ENCODE measurements at places on chromosomes 12 and 14.
A peak's percentile ranks its signal among the peaks of the same experiment; 100 is the strongest.

GRCh38 chr12:67086116-67086515, 183.0 kb upstream of the CAND1 start:
- DNase-seq = no peak

GRCh38 chr14:99150236-99150635, 121.8 kb downstream of the BCL11B start:
- DNase-seq = no peak

- DNase-seq = no peak
Observed at GRCh38 chr12:52144512-52145227, 47.1 kb downstream of the KRT80 start.

- DNase-seq = no peak
Observed at GRCh38 chr12:116884871-116885270, 3.6 kb upstream of the HRK start.

DNA sequence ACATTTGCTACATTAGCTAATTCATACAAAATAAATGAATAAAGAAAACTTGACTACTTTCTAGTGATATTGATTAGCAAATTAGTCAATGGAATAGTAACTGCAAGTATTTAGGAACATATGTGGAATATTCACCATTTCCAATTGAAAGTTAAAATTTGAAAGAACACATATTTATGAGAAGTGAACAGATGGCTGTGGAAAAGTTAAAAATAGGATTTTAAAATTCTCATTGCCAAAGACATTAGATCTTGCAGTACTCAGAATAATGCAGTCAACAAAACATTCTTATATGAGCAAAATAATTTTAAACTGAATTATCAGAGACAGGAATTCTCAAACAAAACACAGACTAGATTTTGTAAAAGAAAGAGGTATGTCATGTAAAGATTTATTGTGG, 613.9 kb upstream of the NOVA1 start:
- no peak for DNase-seq

DNA sequence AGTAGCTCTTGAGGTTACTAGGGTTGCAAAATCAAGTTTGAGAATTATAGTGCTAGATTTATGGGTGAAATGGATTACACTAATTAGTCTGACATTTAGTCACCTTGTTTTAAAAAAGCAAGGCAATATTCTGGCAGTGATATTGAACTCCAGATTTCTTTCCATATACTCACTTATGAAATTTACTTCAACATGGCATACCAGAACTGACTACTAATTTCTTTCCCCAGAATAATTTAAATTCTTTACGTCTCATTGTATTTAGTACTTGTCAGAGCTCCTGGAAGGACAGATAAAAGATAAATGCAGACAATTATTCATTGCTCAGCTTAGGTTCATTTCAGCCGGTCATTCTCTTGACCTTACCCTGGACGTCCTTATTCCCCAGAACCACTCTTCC, 24.3 kb downstream of the EMP1 start:
- no peak for DNase-seq

DNA sequence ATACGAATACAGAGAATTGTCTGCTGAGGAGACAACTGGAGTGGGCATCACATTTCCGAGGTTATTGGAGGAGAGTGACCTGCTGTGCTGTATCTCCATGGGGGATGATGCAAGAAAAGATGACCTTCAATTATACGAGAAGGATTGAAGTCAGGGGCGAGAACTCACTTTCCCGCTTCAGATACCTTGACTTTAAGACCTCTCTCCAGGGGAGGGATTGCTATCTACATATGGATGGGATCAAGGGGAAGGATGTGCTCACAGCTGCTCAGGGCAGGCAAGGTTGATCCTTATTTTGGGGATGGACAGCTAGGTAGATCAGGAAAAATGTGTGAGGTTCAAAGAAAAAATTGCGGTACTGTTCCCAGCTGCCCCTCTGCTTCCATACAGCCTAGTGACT, 24.4 kb downstream of the NEUROD4 start:
- DNase-seq = no peak

GRCh38 chr14:55448141-55448614, 7.8 kb upstream of the TBPL2 start:
- no peak for DNase-seq

DNA sequence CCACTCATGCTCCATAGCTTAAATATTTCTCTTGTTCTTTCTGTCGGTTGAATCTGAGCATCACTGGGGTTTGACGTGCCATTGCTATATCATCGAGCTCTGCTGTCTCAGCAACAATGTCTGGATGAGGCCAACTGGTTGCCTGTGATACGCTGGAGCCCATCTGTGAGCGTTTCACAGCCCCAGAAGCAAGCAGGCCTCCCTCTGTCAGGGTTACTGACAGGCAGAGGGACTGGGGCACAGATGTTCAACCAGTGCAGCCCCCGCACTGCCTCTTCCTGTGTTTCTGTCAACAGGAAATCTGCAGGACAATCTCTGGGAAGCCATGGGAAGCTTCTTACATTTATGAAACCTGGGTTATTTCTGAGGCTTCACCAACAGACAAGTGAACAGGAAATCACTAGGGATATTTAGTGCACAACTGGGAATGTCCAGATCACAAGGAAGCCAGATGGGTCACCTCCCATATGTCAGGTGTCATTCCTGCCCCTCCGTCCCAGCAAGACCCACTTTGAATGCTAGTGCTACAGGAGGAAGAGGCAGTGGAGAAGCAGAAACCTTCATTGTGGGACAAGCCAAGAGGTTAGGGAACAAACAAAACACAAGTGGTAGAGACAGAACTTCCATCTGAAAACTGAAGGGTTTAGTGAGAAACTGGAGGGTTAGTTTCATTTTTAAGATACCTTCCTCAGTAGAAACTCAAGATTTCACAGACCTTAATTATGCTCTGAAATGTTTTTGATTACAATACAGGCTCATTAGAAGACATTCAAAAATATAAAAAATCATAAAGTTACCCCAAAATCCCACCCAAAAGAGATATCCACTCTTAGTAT, 24.1 kb downstream of the DMAC2L start:
- no peak for DNase-seq

GRCh38 chr14:81269100-81269978, 48.6 kb upstream of the GTF2A1 start:
- DNase-seq = no peak

GRCh38 chr12:68766646-68767045, 20.7 kb downstream of the SLC35E3 start:
- no peak for DNase-seq

GRCh38 chr12:77025782-77026314, 39.5 kb downstream of the E2F7 start:
- DNase-seq = no peak

DNA sequence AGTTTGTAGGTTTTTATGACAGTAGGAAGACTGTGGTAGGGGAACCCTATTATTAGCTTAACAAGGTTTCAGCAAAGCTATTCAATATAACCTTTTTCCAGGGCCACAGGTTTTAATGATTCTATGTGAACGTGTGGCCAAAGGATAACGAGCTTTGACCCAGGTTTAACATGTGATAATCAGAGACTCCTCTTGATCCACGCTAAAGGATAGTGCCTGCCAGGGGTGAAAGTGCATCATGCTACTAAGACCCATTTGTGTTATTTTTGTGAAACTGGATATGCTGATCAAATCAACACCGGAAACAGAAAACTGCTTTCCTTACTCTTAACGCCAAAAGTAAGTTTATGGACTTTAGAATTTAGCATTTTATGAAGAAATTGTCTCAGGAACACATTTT, 909 bp upstream of the TAOK3 start:
- DNase-seq = no peak

- no peak for DNase-seq
Observed at GRCh38 chr12:67811437-67812361, 163.2 kb downstream of the DYRK2 start.

- DNase-seq = no peak
Observed at GRCh38 chr14:48568688-48569087, 893.3 kb upstream of the MDGA2 start.

DNA sequence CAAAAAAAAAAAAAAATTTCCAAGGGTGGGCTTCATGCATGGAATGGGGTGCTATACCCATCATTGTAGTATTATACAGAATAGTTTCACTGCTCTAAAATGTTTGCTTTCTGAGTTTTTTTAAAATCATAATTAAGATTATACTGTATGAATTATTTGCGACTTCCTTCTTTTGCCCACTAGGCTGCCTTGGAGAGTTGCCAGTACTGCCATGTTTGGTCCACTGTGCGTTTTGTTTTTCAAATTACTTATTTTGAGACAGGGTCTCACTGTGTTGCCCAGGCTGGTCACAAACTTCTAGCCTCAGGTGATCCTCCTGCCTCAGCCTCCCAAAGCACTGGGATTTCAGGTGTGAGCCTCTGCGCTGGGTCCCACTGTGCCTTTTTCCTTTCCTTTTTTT, 19.9 kb downstream of the PLBD2 start:
- no peak for DNase-seq

DNA sequence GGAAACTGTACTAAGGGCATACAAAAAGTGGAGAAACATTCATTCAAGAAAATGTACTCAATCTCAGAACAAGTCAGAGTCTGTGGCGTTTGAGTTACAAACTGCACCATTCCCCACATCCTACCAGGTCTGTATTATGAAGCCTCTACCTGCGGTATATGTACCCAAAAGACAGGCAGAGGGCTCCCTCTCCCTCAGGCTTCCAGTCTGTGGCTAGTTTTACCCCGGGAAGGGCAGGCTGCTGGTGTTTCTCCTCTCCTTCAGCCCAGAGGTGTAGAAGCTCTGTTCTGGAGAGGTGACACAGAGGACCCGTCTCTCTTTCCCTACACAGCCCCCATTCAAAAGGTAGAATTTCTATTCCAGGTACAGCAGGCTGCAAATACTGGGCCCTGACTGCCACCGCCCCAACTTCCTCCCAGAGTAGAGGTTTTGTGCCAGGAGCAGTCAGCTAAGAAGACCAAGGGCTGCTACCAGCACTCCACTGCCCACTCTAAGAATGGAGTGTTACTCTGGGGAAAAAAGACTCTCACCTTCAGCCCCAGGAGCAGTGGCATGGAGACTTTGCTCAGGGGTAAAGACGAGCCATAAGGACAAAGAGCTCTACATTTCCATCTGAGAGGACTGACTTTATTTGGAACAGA, 39.4 kb downstream of the PARP11 start:
- DNase-seq = no peak

DNA sequence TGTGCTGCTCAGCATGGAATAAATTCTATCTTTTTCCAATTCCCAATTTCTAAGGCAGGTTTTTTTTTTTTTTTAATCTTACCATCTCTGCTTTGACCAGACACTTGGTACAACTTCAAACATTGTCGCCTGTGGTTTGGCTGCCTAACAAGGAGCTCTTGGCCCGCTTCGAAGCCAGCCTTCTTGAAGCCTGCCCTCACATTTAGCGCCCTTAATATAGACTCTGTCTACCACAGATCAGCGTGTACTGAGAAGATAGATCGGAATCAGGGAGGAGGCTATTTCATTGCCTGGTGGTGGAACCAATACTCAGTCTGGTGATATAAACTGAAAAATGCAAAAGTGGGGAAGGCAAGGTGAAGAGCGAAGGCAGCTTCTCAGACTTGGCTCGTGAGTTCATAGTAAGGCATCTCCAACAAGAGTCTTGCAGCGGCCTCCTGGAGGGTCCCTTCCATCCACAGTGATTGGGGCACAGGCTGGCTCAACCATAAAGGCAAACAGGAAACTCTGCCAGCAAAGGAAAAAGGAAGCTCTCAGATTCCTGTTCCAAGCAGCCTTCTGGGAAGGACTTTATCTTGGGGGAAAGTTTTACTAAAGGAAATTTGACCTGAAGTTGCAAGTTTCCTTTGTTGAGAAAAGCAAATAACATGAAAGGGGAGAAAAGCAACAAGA, 103.2 kb upstream of the BCL2L14 start:
- no peak for DNase-seq

GRCh38 chr12:128903236-128903635, 50.0 kb downstream of the GLT1D1 start:
- no peak for DNase-seq

- DNase-seq = no peak
Observed at GRCh38 chr12:111776836-111777344, 10.2 kb downstream of the ALDH2 start.

DNA sequence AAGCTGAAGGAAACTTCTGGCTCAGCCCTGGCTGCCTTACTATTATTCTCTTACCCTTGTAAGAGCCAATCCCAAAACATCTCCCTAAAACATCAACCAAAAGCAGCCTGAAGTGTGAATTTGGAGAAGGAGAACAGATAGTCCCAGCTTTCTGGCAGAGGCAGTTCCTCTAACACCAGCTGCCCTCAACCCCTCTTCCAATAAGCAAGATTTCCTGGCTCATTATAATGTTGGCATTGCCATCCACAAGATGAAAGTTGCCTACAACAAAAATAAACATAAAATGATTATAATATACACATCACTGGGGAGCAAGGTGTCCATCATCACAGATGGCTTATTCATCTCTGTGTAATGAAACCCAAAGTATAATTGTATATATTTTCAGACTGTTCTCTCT, 352.5 kb upstream of the CCDC196 start:
- no peak for DNase-seq

DNA sequence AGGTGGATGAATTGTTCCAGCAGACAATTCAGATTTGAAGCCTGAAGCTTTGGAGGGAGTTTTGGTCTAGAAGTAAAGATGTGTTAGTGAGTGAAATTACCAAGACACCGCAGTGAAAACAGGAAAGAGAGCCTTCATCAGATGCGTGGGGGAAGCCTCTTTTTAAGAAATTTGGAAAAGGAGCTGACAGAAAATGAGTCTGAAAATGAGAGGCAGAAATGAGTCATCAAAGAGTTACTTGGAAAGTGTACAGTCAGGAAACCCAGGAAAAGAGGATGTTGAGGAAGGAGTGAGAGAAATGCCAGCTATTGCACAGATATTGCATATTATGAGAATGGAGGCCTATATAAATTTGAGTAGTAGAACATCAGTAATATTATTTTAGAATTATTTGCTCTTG, 520.7 kb downstream of the NRXN3 start:
- no peak for DNase-seq

- DNase-seq = no peak
Observed at GRCh38 chr12:78096909-78097597, 266.4 kb downstream of the NAV3 start.

- DNase-seq = no peak
Observed at GRCh38 chr14:104443391-104444158, 136.0 kb upstream of the C14orf180 start.

GRCh38 chr14:23481362-23481970, 12.0 kb downstream of the NGDN start:
- DNase-seq = no peak

- peak; percentile 26 for DNase-seq
Observed at GRCh38 chr12:10235761-10236631, 23.3 kb downstream of the GABARAPL1 start.

GRCh38 chr12:28563286-28563685, 373.0 kb downstream of the CCDC91 start:
- no peak for DNase-seq

DNA sequence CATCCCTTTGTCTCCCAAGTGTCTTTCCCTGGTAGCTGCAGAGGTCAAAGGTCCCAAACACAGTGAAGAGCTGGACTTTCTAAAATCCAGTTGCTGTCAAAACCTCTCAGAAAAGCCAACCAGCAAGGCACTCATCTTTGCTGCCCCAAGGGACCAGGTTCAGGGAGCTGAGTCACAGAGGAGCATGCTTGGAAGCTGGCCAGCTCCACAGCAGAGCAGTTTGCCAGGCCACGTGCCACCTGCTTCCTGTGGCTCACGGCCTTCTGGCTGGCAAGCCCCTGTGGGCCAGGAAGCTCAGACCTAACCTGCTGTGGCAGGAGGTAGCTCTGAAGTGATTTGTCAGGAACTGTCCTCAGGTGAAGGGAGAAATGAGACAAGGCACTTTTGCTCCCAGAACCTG, 3.6 kb downstream of the ISCU start:
- peak; percentile 44 for DNase-seq
